ENCODE measurements at places on chromosomes 1 and 21. TPM values are rescaled to one million over a fixed set of nuclear protein-coding genes. Genes with fewer than 3 reads are reported as not detected.

The MAP1LC3C gene
- total RNA-seq, result not detected

The TMEM35B gene
- 14.6 TPM for total RNA-seq

The SPRR2B gene
- total RNA-seq, result not detected

The HLCS gene
- 11.4 TPM for total RNA-seq

The TP73 gene
- 0.29 TPM for total RNA-seq

- DNase-seq, result no peak
These were observed 35.9 kb downstream of the HEATR1 start for GRCh38 chr1:236568285-236568894.

GRCh38 chr1:55316502-55316901 is 101.3 kb upstream of the USP24 start:
- no peak for DNase-seq

DNA sequence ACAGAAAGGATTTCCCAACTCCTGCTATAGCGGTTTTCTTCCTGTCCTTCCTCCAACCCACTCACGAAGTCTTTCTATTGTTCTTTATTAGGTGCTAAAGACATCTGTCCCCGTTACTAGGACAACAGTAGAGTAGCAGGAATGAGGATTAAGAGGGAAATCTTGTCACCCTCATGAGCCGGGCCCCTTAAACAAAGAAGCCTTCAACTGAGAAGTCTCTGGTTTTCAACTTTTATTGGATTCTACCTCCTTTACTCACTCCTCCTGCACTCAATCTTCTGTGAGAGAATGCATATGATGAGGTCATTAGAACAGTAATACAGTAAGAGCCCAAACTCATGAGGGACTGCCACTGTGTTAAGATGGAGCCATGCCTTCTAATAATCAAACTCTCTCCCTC is 206.3 kb downstream of the OMA1 start:
- no peak for DNase-seq

The RBM34 gene
- total RNA-seq, result 59.8 TPM

- DNase-seq, result no peak
These were observed 12.3 kb upstream of the TTC39A start for GRCh38 chr1:51342591-51343206.

DNA sequence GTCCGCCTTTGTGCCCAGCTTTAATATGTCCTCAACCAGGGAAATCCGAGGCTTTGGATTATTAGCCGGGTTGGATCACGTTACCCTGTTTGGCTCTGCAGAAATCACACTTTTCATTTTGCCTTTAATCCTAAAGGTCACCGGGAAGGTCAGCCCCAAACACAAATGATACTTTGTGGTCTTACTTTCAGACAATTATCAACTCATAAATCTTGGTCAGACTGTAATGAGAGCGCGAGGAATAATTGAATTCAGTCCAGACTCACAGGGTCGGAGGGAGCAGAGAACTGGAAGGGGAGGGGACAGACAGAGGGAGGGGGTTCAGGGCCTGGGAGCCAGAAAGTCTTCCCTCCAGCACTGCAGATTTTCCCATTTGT is 91.7 kb upstream of the NFIA start:
- no peak for DNase-seq

The NID1 gene
- total RNA-seq, result 25.5 TPM

DNA sequence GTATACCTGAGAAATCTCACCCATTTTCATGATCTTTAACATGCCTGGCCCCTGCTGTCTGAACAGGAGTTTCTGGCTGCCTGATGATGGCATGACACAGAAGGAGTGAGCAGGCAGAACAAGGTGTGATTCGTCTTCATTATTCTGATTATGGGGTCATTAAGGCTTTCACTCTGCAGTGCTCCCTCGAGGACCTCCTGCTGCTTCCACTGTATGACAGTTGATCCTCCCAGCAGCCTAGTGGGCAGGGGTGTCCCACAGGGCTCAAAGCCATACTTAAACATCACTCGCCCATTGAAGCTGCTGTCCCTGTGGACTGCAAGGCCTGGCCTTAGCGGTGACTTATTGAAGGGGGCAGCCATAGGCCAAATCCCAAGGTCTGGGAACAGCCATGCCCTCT is 12.7 kb upstream of the PARS2 start:
- DNase-seq, result no peak

- DNase-seq, result no peak
These were observed 84.6 kb upstream of the ZNF326 start for GRCh38 chr1:89910268-89910667.

The RIIAD1 gene
- total RNA-seq, result 0.91 TPM

The DNASE2B gene
- 0.82 TPM for total RNA-seq

DNA sequence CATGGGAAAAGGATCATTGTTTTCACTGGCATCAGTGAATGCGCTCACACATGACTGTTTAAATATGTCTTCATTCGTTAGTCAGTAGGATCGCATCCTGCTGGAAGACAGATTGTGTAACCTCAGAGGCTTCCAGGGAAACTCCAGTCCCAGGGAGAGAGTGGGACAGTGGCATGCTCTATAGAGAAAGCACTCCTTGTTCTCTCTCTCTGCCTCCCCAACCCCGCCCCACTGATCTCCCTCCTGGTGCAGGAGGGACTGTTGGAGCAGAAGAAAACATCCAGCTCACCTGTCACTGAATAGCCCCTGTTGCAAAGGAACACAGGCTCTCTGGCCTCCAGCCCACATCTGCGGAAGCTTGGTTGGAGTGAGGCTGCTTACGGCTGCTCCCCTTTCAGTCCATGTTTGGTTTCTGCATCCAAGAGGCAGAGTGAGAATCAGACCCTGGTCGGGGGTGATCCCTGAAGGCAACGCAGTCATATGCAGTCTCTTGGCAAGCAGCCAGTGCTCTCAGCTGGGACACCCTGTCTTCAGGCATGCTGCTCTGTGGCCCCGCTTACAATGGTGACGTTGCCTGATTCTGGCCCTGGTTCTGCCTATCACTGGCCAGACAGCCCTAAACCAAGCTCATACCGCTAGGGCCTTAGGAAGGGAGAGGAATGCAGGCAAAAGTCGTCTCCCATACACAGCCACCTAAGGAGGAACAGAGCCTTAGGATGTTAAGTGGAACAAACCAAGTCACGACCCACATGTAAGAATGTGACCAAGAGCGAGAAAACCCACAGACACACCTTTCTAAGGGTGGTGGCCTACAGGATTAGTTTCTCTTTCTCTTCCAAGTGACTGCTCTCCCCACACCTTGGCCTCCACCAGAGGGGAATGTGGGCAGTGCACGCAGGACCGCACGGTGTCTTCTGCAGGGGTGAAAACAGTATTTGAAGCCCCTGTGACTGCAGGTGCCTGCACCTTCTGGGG is 39.7 kb downstream of the BACE2 start:
- peak; percentile 40 for DNase-seq

DNA sequence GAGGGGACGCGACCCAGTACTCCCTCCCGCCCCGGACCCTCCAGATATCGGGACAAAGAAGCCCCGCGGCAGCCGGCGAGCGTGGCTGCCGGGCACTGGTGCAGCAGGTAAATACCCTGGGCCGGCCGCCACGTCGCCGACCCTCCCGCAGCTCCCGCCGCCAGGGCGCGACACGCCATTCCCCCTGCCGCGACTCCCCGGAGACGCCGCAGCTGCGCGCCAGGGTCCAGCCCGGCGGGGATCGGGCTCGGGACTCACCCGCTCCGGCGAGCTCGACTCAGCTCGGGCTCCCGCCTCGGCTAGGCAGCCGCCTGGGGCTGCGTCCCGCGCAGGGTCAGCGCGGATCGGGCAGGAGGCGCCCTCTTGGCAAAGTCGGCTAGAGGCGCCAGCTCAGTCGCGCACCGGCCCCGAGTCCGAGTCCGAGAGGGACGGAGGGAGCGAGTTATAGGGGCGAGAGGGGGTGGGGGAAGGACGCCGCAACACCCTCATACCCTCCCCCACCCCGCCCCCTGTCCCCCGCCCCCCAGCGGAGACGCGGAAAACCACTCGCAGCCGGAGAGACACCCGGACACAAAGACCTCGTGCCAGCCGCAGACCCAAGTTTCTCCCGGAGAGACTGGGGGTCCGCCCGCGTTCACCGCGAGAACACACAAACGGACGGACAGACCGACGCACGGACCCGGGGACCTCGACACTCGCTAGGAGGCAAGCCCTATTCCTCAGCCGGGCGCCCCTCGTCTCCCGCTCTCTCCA is 985 bp downstream of the SYT6 start:
- no peak for DNase-seq

DNA sequence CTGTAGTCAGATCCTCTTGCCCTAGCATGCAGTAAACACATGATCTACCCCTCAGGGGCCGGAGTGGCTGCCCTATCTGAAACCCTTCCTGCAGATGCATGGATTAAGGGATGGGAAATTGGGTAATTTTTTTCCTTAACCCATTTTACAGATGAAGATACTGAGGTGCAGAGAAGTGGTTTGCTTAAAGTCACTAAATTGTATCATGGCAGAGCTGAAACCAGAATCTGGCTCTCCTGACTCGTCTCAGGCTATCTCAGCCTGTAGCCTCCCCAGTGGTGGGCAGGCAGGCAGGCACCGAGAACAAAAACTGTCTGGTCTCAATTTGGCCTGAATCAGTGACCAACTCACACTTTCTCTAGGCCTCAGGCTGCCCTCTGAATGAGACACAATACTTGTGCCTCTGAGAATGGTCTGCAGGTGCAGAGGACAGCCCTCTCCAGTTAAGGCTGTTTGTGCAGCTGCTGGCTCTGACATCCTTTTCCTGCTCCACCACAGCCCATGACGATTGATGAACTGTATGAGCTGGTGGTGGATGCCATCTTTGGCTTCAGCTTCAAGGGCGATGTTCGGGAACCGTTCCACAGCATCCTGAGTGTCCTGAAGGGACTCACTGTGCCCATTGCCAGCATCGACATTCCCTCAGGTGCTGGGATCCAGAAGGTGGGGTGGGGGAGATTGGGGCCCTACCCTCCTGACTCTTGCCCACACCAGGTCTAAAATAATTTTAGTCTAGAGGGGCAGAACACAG is 1.5 kb downstream of the NAXE start:
- DNase-seq, result no peak

GRCh38 chr1:82858031-82858430 is 1057.3 kb downstream of the ADGRL2 start:
- DNase-seq, result no peak

GRCh38 chr1:22418933-22419382 is 32.7 kb upstream of the ZBTB40 start:
- no peak for DNase-seq

The CELA2A gene
- total RNA-seq, result not detected

DNA sequence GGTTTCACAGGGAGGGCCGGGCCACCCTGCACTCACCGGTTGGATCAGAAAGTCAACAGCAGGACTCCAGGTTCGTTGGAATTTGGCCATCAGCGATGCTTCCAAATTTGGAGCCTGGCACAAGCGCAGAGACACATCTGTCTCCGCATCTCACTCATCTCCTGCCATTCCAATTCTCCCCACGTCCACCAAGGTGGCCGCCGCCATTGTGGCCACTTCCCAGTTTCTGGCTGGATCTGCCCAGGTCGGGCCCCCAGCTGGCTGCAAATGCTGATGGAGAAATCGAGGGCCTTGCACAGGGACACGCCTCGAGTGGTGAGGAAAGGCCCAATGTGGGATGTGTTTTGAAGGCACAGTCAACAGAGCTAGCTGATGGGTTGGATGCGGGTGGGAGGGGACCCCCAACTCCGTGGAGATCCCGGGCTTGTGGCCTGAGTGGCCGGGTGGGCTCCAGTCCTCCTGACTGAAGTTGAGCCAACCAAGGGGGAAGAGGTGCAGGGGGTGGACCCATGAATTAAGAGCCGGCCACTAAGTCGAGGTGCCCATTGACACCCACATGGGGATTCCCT is 102.7 kb downstream of the CRYAA start:
- DNase-seq, result no peak

DNA sequence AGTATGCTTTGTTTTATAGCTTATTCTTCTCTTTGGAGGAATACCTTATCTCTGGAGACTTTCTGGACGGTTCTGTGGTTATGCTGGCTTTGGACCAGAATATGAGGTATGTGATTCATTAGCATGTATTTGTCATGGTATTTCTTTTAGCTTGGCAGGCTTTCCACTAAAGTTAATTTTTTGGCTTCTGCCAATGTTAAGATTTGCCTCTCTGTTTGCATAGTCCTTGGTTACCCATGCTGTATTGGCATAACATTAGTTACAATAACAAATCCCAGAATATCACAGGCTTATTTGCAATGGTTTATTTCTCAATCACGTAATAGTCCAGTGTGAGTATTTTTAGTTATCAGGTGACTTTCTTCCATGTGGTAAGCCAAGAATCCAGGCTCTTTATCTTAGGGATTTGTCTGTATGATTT is 9.7 kb downstream of the ZMPSTE24 start:
- DNase-seq, result no peak

GRCh38 chr1:1308756-1309250 is 406 bp downstream of the PUSL1 start:
- no peak for DNase-seq

The E2F2 gene
- 8.2 TPM for total RNA-seq

GRCh38 chr1:213714645-213715044 is 273.1 kb upstream of the PROX1 start:
- DNase-seq, result no peak

The RIPPLY3 gene
- total RNA-seq, result not detected

The CDC42BPA gene
- 36.6 TPM for total RNA-seq

- DNase-seq, result no peak
These were observed 48.6 kb upstream of the GPR52 start for GRCh38 chr1:174399211-174399610.

The TSEN15 gene
- 18.5 TPM for total RNA-seq

The ANXA9 gene
- total RNA-seq, result 0.40 TPM

DNA sequence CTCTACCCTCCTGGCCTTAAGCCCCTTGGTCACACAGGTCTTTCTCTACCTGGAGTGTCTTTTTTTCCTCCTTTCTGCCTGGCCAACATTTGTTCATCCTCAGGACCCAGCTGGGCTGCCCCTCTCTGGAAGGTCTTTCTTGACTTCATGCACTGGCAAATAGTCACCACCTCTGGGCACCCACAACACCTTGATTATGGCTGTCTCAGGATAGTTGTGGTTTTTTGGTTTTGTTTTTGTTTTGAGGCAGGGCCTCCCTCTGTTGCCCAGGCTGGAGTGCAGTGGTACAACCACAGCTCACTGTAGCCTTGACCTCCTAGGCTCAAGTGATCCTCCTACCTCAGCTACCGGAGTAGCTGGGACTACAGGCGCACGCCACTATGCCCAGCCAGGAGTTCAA is 10.8 kb downstream of the RPS6KA1 start:
- DNase-seq, result no peak

The FCGR2B gene
- total RNA-seq, result 8.9 TPM

GRCh38 chr1:232968965-232969364 is 18.6 kb downstream of the NTPCR start:
- DNase-seq, result no peak

The FCGR3A gene
- total RNA-seq, result 3.2 TPM

- no peak for DNase-seq
These were observed 165.5 kb downstream of the RERE start for GRCh38 chr1:8651962-8652361.

The CFHR2 gene
- 0.27 TPM for total RNA-seq

- no peak for DNase-seq
These were observed 15.7 kb downstream of the IFNAR2 start for GRCh38 chr21:33245289-33245918.

The CELA3A gene
- 25.0 TPM for total RNA-seq

DNA sequence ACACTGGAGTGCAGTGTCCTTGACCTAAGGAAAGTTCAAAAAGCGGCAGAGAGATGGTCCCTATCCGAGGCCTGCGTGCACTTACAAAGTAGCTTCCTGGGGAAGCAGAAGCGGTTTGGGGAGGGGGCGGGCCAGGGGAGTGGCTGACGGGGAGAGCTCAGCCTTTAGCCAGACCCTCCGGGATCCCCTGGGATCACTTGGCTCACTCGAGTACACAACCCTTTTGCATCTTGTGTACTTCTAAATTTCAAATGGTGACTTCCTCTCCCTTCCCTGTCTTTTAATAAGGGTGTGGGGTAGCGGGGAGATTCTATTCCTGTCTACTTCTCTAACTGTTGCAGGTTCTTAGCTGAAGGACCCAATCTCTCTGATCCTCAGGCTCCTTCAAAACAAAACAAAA is 18.1 kb upstream of the SNX27 start:
- DNase-seq, result no peak

The KRTAP12-1 gene
- not detected for total RNA-seq

- no peak for DNase-seq
These were observed 18.9 kb upstream of the SPATC1L start for GRCh38 chr21:46203203-46203600.

Data from colonic mucosa (tissue), 4 donors.